Karpas-422 (cell line): ENCODE measurements at places on chromosomes 2 and 18. TPM values are rescaled to one million over a fixed set of nuclear protein-coding genes. Genes with fewer than 3 reads are reported as not detected.

DSC2 gene
- not detected in 2 replicates for total RNA-seq

DNA sequence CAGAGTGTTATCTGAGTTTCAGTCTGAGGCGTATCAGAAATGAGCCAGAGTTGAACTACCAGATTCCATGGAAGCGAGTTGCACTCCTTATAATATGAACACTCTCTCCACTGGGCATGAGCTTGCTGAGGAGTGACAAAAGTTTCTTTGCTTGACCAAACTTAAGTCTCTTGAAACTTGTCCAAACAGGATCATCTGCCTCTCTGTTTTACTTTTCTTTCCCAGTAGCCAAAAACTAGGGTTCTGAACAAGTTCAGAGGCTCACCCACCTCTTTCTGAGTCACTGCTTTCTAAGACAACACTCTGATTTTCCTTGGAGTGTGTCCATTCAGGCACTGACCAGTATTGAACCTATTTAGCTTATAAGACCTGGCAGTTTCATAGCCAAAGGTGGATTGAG lies 233.2 kb upstream of the TCF4 start:
- no peak for DNase-seq

- no peak for DNase-seq
Observed at GRCh38 chr2:194870974-194871535, 786.0 kb upstream of the SLC39A10 start.

DNA sequence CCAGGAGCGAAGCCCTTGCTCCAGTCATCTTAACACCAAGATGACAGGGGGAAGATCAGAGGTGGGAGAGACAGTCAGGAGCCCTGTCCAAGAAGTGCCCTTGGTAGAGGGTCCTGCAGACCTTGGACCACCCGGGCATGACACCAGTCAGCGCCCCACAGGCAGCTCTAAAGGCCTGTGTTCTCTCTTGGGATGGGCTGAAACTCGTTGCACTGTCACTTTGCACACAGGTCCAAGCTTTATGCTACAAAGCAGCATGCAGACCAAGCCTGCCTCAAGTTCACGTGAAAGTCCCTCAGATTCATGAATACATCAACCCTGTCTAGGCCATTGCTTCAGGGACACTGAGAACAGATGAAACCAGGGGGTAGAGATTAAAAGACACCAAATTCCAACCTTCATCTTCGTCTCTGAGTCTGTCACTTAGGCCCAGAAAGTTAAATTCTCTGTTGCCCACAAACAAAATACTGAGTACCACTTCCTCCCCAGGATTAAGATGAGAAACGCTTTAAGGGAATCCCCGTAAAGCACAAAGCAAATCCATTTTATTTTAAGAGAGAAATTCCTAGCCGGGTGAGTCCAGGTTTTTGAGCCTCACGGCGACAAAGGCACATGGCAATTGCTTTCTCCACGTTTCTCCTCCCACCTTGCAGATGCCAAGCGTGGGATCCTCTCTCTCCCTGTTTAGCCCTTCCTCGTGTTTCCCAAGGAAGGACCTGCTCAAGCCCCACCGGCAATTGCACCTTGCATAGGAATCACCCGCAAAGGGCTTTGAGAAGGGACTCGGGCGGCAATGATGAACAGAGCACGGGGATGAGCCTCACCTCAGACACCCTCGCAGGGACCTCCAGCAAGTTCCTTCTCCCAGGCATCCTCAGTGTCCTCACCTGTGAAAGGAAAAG lies 75.0 kb upstream of the ID2 start:
- no peak for DNase-seq

DNA sequence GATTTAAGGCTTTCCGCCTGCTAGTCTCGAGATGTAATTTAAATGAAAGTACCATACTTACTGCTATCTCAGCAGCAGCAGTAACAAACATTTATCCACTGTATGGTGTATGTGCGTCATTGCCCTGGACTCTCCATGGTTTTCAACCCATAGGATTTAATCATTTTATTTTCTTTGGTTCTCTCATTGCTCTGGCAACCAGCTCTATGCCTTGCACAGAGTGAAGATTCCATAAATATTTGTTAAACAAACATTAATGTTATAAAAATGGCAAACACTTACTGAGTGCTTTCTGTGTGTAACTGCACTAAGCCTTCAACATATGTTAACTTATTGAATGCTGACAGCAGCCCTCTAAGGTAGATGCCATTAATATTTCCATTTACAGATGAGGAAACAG lies 1.3 kb upstream of the LMAN1 start:
- DNase-seq, result no peak
